ENCODE measurements at places on chromosomes 11 and 22.

DNA sequence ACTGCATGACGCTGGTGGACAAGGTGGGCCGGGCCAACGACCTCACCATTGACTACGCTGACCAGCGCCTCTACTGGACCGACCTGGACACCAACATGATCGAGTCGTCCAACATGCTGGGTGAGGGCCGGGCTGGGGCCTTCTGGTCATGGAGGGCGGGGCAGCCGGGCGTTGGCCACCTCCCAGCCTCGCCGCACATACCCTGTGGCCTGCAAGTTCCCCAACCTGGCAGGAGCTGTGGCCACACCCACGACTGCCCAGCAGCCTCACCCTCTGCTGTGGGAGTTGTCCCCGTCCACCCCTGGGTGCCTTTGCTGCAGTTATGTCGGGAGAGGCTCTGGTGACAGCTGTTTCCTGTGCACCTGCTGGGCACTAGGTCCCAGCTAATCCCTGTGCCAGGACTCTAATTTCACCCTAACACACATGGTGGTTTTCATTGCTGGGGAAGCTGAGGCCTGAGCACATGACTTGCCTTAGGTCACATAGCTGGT, 49.0 kb upstream of the PPP6R3 start:
- no peak for DNase-seq

- no peak for DNase-seq
Observed at GRCh38 chr11:108818971-108819370, 154.1 kb downstream of the DDX10 start.

DNA sequence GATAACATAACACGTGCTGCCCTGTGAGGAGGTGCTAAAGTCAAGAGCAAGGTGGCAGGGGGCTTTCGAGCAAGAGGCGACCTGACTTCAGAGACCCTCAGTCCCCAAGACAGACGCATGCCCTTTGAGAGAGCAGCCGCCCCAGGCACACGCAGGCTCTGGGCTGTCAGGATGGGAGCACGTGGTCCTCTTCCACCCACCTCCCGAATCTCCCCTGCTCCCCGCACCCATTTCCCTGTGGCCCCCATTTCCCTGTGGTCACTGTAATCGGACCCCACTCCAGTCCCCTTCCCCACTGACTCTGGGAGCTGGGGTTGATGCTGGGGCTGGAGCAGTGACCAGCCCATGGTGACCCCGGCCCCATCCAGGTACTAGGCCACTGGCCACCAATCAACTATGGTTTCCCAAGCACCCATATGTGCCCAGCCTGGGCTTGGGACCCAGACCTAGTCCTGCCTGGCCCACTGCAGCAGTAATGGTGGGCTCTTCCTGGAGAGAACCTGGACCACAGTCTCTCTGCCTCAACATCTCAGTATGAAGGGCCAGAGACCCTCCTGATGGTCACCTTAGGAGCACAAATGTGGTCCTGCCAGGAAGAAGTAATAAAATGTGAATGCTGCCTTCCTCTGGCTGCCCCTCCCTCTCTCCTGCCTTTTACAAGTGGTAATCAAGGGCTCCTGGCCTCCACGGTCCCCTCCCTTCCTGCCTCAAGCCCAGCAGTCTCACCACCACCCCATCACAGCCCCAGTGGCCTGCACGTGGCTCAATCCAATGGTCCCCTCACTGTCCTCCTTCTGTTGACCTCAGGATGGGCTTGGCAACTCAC, 39.0 kb downstream of the IGLL5 start:
- no peak for DNase-seq

GRCh38 chr11:95378111-95378510, 147.1 kb upstream of the SESN3 start:
- DNase-seq: no peak

DNA sequence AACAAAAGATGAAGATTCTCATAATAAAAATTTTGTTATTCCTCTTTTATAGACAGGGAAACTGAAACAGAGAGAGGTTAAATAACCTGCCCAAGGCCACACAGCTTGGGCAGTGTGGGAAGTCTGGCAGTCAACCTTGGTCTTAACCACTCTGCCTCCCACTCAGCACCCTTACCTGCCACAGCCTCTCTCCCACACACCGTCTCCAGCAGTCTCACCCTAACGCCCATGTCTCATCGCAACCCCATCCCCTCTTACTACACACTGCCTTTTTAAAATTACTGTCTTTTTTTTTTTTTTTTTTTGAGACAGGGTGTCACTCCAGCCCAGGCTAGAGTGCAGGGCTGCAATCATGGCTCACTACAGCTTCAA, 25.0 kb downstream of the ARRB1 start:
- no peak for DNase-seq
